AG09309 (cell line): ENCODE measurements at places on chromosomes 16 and 17.

- DNase-seq: no peak
Measured at GRCh38 chr16:53098526-53099317, 43.9 kb downstream of the CHD9 start.

DNA sequence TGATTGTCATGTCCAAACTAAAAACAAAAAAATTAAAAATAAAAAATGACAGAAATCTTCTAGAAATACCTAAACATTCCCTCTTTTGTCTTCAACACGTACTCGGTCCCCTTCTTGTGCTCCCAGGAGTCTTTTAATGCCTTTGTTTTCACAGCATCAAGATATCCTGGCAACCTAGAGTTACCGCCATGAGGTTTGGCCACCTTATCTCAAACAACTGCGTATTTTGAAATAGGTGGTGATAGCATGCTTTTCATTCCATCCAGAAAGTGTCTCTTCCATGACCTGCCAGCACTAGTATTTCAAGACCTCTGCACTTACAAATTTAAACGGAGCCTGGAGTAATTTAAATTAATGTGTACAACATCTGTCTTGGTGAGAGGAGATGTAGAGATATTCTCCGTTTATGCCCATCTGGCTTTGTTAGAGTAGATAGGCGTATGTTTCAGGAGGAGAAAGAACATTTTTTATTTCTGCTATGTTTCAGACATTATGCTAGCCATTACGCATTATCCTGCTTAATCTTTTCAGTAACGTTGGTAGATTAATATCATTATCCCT, 42.0 kb downstream of the RBFOX1 start:
- no peak for DNase-seq

- DNase-seq: no peak
Measured at GRCh38 chr16:21643785-21644184, 8.6 kb downstream of the IGSF6 start.

DNA sequence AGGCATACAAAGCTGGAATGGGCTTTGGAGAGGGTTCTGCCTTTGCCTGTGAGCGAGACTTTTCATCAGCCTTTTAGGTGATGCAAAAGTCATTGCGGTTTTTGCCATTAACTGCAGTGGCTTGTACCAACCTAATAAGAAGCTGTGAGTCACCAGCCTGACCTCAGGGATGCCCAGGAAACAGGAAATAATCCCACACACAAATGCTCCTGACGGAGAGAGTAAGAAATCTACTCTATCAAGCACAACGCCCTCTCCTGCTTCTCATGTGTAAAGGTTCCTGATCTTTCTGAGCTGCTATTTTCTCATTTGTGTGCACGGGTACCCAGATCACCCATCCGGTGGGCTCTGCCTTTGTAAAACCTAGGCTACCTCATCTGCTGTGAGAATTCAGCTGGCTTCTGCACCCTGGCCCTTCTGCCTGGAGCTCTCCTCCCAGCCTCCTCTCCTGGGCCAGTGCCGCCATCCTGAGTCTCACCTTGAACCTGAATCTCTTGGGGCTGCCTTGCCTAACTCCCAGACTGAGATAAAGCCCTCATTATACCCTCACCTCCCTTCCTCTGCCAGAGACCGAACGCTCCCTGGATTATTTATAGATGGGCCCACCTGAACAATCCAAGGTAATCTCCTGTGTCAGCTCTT, 299.7 kb downstream of the C16orf95 start:
- DNase-seq: peak; percentile 88

DNA sequence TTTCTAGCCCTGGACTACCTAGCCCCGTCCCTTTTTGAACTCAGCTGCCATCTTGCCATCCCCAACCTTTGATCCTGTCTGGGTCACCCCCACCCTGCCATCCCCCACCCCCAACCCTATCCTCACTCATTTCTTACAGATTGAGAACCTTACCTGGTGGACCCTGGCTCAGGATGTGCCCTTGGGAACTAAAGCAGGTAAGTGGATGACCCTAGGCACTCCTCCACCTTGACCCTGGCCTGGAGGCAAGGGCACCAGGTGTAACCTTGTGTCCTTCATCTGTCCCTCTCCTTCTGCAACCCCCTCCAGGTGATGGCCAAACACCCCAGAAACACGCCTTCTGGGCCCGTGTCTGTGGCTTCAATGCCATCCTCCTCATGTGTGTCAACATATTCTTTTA, 15.5 kb upstream of the FAM83G start:
- DNase-seq: no peak

- no peak for DNase-seq
Measured at GRCh38 chr16:85963753-85964285, 64.9 kb downstream of the IRF8 start.
